T-helper 17 cell (primary cell): ENCODE measurements at places on chromosomes 7 and 10. TPM values are rescaled to one million over a fixed set of nuclear protein-coding genes. Genes with fewer than 3 reads are reported as not detected.

GRCh38 chr10:4242561-4243035 is 457.6 kb upstream of the KLF6 start:
- H3K36me3 ChIP-seq = no peaks in the 10 kb centered on the region
- peak overlapping the region; percentile 19 for H3K27ac ChIP-seq
- H3K4me1 ChIP-seq = peaks cover 11% of the 10 kb centered on the region
- H3K4me3 ChIP-seq = no peak overlapping the region

DNA sequence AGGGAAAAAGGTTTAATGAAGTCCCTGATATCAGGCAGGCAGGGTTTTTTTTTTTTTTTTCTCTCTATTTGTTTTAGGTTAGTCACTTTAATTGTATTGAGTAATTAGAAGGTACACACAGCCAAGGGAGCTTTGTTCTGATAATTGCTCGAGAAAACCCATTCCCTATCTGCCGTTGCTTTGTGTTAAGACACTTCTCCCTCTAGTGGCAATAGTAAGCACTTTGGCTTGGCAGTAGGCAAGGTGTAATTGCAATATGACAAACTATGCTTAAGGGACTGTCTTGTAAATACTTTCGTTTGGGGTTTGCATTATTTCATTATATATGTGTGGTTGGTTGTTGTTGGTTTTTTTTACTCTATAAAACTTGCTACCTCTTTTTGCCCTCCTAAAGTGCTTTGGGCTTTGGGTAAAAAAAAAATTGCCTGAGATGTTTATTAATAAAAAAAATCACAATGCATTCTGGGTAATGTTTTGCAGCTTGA is 113.4 kb downstream of the BTRC start:
- H3K27ac ChIP-seq = no peak overlapping the region
- H3K4me1 ChIP-seq = peaks cover 17% of the 10 kb centered on the region
- H3K27me3 ChIP-seq = no peaks in the 10 kb centered on the region

DNA sequence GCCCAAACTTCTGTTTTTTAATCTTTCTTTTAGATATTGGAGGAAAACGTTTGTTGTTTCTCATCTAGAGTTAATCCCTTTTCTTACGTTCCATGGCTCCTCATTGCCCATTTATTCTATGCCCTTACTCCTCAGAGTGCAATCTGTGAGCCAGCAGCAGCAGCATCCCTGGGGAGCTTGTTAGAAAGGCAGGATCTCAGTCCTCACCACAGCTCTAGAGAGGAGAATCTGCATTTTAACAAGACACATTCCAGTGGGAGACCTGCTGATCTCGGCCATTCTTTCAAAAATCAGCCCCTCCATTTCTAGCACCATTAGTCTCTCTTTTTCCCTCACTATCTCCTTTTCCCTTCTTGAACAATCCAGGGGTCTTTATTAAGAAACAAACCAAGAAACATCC is 84.4 kb upstream of the NOBOX start:
- DNase-seq = no peak
- no peaks in the 10 kb centered on the region for H3K27me3 ChIP-seq
- H3K4me3 ChIP-seq = no peak overlapping the region
- H3K4me1 ChIP-seq = no peaks in the 10 kb centered on the region

HACD1 gene
- 3.7 TPM for total RNA-seq

- no peaks in the 10 kb centered on the region for H3K27me3 ChIP-seq
- no peak overlapping the region for H3K4me3 ChIP-seq
- peaks cover 2% of the 10 kb centered on the region for H3K36me3 ChIP-seq
- H3K27ac ChIP-seq = peak overlapping the region; percentile 14
- peaks cover 9% of the 10 kb centered on the region for H3K4me1 ChIP-seq
- no peak for DNase-seq
Measured at GRCh38 chr10:352476-353235, 217.4 kb downstream of the ZMYND11 start.

- peaks cover 4% of the 10 kb centered on the region for H3K4me1 ChIP-seq
- H3K4me3 ChIP-seq = no peak overlapping the region
- H3K27ac ChIP-seq = no peak overlapping the region
- H3K36me3 ChIP-seq = no peaks in the 10 kb centered on the region
Measured at GRCh38 chr7:131241386-131241785, 86.3 kb upstream of the MKLN1 start.

- no peaks in the 10 kb centered on the region for H3K27me3 ChIP-seq
- no peak overlapping the region for H3K4me3 ChIP-seq
- no peaks in the 10 kb centered on the region for H3K4me1 ChIP-seq
- H3K36me3 ChIP-seq = no peaks in the 10 kb centered on the region
Measured at GRCh38 chr10:116002735-116003134, 270.3 kb downstream of the GFRA1 start.

GRCh38 chr7:151191544-151191943 is 4.5 kb upstream of the ASB10 start:
- H3K27ac ChIP-seq = no peak overlapping the region
- no peak for DNase-seq
- peaks cover 25% of the 10 kb centered on the region for H3K4me1 ChIP-seq
- no peaks in the 10 kb centered on the region for H3K27me3 ChIP-seq

- peaks cover 44% of the 10 kb centered on the region for H3K27me3 ChIP-seq
- H3K4me3 ChIP-seq = no peak overlapping the region
- peaks cover 2% of the 10 kb centered on the region for H3K36me3 ChIP-seq
- peaks cover 2% of the 10 kb centered on the region for H3K4me1 ChIP-seq
- DNase-seq = no peak
Measured at GRCh38 chr7:4823441-4824119, 38.2 kb downstream of the PAPOLB start.

DNA sequence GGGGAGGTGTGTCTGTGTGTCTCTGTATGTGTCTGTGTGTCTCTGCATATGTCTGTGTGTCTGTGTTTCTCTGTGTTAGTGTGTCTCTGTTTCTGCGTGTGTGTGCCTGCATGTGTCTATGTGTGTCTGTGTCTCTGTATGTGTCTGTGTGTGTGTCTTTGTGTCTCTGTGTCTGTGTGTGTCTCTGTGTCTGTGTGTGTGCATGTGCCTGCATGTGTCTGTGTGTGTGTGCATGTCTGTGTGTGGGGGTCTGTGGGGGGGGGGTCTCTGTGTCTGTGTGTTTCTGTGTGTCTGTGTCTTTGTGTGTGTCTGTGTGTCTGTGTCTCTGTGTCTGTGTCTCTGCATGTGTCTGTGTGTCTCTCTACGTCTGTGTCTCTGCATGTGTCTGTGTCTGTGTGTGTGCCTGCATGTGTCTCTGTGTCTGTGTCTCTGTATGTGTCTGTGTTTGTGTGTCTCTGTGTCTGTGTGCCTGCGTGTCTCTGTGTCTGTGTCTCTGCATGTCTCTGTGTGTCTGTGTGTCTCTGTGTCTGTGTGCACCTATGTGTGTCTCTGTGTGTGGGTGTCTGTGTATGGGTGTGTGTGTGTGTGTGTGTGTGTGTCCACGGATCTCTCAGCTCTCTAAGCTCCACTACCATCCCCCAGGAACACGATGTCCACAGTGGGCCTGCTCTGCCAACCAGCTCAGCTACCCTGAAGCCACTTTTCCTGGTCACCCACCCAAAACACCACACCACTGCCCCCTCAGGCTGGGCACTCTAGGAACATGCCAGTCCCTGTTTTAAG is 41.7 kb downstream of the RASGEF1A start:
- peaks cover 29% of the 10 kb centered on the region for H3K4me1 ChIP-seq
- no peak for DNase-seq
- no peak overlapping the region for H3K27ac ChIP-seq

GRCh38 chr10:45447416-45447815 is 73.4 kb downstream of the ALOX5 start:
- H3K4me1 ChIP-seq = peaks cover 7% of the 10 kb centered on the region
- H3K27ac ChIP-seq = no peak overlapping the region
- no peak overlapping the region for H3K4me3 ChIP-seq
- H3K36me3 ChIP-seq = peaks cover 2% of the 10 kb centered on the region
- no peak for DNase-seq
- H3K27me3 ChIP-seq = no peaks in the 10 kb centered on the region

- no peak overlapping the region for H3K4me3 ChIP-seq
- peaks cover 20% of the 10 kb centered on the region for H3K27me3 ChIP-seq
- H3K27ac ChIP-seq = no peak overlapping the region
- H3K36me3 ChIP-seq = peaks cover 2% of the 10 kb centered on the region
Measured at GRCh38 chr7:101691822-101692384, 62.8 kb upstream of the MYL10 start.

GRCh38 chr7:151666886-151667285 is 147.2 kb upstream of the RHEB start:
- no peak overlapping the region for H3K27ac ChIP-seq
- peaks cover 9% of the 10 kb centered on the region for H3K4me1 ChIP-seq
- no peak for DNase-seq

DNA sequence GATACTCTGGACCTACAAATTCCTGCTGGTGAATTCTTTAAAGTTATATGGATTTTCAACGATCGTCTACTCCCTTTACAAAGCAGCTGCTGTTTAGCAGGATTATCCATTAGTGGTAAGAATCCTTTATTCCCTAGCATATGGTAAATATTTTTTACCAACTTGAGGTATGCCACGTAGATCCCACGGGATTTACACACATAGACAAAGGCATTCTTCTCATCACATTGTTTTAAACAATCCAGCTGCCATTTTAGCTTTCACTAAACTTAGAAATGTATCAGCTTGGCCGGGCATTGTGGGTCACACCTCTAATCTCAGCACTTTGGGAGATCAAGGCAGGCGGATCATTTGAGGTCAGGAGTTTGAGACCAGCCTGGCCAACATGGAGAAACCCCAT is 148.0 kb upstream of the SH2B2 start:
- peak overlapping the region; percentile 45 for H3K27ac ChIP-seq
- no peak for DNase-seq
- no peaks in the 10 kb centered on the region for H3K27me3 ChIP-seq
- no peaks in the 10 kb centered on the region for H3K36me3 ChIP-seq
- no peak overlapping the region for H3K4me3 ChIP-seq

SPDYE6 gene
- total RNA-seq = not detected
